ENCODE measurements at places on chromosomes 1 and 21. TPM values are rescaled to one million over a fixed set of nuclear protein-coding genes. Genes with fewer than 3 reads are reported as not detected.

The ERICH3 gene
- total RNA-seq = not detected

The CCDC185 gene
- not detected for total RNA-seq

The S100A7A gene
- total RNA-seq = not detected

The ICOSLG gene
- total RNA-seq = under 0.01 TPM

The B4GALT2 gene
- 131 TPM for total RNA-seq

The COL6A2 gene
- 4,806 TPM for total RNA-seq

The MIXL1 gene
- total RNA-seq = not detected

The SCCPDH gene
- 35.7 TPM for total RNA-seq

The CAPN2 gene
- total RNA-seq = 435 TPM

The PDIK1L gene
- 4.1 TPM for total RNA-seq

The TRIM67 gene
- under 0.01 TPM for total RNA-seq
